ENCODE measurements at places on chromosomes 2 and 18.

- no peak for DNase-seq
Measured at GRCh38 chr2:45925636-45926366, 274.3 kb downstream of the PRKCE start.

- DNase-seq, result no peak
Measured at GRCh38 chr2:110716959-110717645, 15.3 kb upstream of the ACOXL start.

DNA sequence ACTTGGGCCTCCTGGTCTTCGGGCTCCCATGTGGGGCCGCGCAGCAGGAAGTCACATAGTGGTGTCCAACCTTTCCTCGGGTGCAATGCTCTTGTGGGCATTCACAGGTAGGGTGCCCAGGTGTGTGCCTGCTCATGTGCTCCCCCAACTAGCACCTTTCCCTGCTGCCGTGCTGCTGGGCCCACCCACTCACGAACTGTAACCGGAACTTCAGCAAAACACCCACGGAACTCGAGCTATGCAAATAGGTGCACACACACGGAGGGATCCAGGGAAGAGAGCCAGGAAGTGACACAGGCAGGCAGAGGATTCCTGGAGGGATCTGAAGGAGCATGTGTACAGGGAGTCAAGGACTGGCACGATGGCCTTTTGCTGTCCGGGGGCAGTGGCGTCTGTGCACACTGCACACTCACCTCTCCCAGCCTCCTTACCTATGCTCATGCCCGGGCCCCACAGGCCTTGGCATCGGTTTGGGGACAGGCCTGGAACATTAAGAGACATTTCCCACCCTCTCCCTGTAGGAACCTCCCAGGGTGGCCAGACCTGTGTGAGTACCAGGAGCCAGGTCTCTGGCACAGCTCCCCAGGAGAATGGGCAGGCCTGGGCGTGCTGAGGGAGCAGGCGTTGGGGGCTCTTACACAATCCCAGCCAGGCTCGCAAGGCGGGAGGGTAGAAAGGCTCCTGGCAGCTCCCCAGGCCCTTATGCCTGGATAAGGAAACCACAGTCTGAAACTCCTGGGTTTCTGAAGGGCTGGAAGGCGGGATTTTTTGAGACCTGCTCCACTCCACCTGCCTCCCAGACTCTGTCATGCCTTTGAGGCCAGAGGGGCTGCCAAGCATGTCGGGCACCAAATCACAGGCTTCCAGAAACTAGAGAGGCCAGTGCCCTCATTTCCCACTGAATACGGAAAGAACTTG, 6.6 kb upstream of the PTMA start:
- no peak for DNase-seq

DNA sequence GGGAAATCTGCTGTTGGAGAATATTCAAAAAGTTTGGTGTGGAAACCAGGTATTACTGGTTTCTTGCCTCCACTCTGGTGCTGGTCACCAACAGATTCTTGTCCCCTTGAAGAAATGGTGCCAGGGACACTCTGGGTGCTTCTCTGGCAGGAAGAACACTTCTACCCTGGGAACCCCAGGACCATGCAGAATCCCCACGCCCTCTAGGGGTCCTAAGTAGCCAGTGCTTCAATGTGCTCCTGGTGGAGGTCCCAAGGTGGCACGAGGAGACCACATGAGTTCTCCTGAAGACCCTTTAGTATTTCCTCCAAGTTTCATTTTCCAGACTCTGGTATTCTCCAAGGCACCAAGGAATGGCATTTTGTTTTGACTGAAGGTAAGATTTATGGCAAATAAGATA, 380.6 kb downstream of the TSN start:
- DNase-seq, result no peak

Data from activated CD4-positive, CD25-positive, alpha-beta regulatory T cell (primary cell).